ENCODE measurements at places on chromosomes 6 and 20. TPM values are rescaled to one million over a fixed set of nuclear protein-coding genes. Genes with fewer than 3 reads are reported as not detected.

Gene POU5F1
- total RNA-seq: not detected

Gene BNIP5
- not detected for total RNA-seq

Gene GHRH
- not detected for total RNA-seq

Gene GUCA1A
- total RNA-seq: 2.2 TPM

Gene ENPP1
- total RNA-seq: 339 TPM

Gene C6orf15
- total RNA-seq: 1.2 TPM

Gene PDE7B
- under 0.01 TPM for total RNA-seq

Gene NNAT
- total RNA-seq: 106 TPM

Gene ZSCAN23
- total RNA-seq: 11.0 TPM

Gene OXT
- not detected for total RNA-seq

Gene NRSN1
- not detected for total RNA-seq

Gene DEFB124
- not detected for total RNA-seq

Gene RRAGD
- total RNA-seq: 0.54 TPM

Gene FGD2
- under 0.01 TPM for total RNA-seq

Gene CCN2
- 59.9 TPM for total RNA-seq

Gene TCF19
- 16.9 TPM for total RNA-seq

Gene PEX6
- total RNA-seq: 53.0 TPM

Gene FOXQ1
- not detected for total RNA-seq

Gene TMEM30A
- 75.0 TPM for total RNA-seq

Gene BMP5
- not detected for total RNA-seq

Gene ZFP57
- total RNA-seq: 1.6 TPM

Gene PM20D2
- 1.6 TPM for total RNA-seq

Gene OLIG3
- total RNA-seq: not detected

Gene BANF2
- total RNA-seq: not detected

Gene VIP
- total RNA-seq: not detected

Gene VPS52
- total RNA-seq: 62.4 TPM

Gene AVP
- not detected for total RNA-seq

Gene SPEF1
- 0.22 TPM for total RNA-seq

Gene TNNC2
- total RNA-seq: not detected

Gene ARHGAP18
- 11.0 TPM for total RNA-seq

Gene COX7A2
- total RNA-seq: 228 TPM

Gene SLC22A7
- total RNA-seq: not detected

Gene HLA-DRA
- total RNA-seq: not detected

Gene TRAPPC3L
- total RNA-seq: not detected

Gene THBD
- total RNA-seq: 67.1 TPM

Gene SIRPA
- 2.1 TPM for total RNA-seq

Gene LCA5
- total RNA-seq: 9.9 TPM

Gene KIF25
- not detected for total RNA-seq

Data from placental epithelial cell (primary cell).